ENCODE measurements at places on chromosomes 3 and 15. TPM values are rescaled to one million over a fixed set of nuclear protein-coding genes. Genes with fewer than 3 reads are reported as not detected.

Gene TM6SF1
- total RNA-seq = 1.1 TPM

Gene CLDN11
- 0.29 TPM for total RNA-seq

Gene TM4SF18
- not detected for total RNA-seq

Gene CRABP1
- 0.41 TPM for total RNA-seq

DNA sequence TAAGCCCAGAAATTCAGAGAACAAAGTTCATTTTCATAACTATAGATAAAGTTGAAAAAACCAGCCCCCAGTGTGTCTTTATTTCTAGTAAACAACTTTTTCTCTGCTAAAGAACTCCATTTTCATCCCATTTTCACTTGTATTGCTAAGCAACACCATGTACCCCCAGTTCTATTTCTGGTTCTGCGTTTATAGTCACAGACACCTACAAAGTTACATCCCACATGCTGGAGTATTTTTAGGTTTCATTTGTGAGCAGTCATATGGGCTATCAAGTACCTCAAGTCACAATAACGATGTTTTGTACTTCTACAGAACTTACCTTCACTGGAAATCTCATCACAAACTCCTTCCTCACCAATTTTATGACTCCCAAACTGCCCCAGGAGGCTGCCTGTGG lies 236.5 kb downstream of the RSL24D1 start:
- no peak for DNase-seq

DNA sequence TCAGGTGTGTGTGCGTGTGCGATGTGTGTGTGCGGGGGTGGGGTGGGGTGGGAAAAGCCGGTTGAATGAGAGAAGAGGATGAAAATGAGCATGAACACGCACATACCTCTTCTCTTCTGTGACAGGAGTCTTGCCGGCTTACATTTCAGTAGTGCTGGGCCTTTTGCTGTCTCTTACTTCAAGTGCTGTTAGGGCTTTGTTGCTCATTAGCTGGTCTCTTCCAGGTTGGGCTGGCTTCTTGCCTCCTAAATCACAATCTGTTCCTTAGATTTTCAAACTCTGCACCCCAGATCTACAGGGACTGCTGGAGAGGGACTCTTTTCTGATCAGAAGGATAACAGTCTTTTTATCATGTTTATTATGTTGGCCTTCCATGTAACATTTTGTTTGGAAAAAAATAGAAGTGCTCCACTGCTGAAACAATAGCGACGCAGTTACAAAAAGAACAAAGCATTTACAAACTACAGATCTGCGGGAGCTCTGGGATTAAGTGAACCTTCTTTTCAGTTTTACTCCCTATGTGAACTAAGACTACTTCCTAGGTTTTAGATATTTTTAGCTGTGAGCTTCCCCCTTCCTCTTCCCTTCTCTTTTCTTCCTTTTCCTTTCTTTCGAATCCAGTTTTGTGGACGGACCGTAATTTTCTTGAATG lies 48.5 kb downstream of the USP13 start:
- DNase-seq = no peak

DNA sequence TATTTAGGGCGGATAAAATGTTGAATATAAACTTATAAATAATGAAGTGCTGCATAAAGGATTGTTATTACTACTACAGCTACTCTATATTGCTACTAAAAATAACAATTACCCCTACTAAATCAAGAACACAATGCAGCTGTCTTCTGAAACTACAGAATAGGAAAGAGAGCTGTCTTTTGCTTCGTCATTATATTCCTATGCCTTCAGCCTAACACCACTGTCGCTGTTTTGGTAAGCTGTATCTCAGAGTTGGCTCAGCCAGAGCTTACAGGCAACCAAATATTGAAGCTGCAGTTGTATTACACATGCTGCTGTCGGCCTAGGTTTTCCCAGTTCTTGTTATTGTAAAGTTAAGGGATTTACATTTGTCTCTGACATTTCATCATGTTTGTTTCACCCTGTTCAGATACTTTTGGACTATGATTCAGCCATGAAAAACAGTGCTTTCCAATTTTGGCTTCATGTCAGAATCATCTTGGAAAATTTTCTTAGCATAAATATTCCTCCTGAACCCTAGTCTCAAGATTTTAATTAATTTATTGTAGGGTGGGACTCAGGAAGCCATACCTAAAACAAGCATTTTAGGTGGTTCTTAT lies 31.3 kb upstream of the LPP start:
- no peak for DNase-seq

- DNase-seq = no peak
Measured at GRCh38 chr3:5874931-5875341, 687.4 kb downstream of the EDEM1 start.

GRCh38 chr3:129119365-129120100 lies 2.1 kb downstream of the RAB43 start:
- DNase-seq = no peak

DNA sequence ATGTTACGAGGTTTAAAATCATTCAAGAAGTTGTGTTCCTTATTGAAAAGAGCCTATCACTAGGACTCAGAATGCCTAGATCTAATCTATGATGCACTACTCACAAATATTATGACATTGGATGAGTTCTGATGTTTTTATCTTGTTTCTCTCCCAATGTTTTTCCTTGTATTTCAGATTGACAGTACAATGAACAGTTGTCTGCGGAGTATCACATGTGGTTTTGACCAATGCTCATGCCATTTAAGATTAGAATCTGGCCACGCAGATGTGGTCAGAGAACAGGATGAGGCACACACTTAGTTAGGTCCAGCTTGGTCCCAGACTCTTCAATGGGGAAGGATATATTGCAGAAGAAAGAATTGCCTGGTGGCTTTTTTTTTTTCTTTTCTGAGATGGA lies 25.6 kb upstream of the CCDC50 start:
- no peak for DNase-seq

DNA sequence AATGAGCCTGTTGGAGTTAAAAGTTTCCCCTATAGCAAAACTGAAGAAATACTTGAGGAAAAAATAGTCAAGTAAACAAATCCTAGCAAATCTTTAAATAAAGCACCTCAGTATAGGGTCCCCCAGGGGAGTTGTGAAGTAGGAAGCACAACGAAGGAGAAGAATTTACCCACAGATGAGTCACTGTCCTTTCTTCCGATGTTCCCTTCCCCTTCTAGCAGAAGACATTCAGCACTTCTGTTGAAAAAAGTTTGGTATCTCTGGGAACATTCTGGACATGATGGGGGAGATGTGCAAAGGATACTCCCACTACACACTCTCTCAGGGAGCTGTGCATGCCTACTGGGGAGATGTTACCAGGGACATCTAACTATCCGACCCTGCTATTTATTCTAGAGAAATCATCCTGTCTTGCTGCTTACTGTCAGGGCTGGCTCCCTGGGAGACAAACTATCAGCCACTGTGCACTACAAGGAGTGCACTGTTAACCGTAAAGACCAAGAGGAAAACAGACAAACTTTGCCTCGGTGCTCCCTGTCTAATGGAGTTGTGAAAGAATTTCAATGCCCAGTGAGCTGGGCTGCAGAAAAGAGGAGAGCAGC lies 93.8 kb downstream of the RFTN1 start:
- no peak for DNase-seq

DNA sequence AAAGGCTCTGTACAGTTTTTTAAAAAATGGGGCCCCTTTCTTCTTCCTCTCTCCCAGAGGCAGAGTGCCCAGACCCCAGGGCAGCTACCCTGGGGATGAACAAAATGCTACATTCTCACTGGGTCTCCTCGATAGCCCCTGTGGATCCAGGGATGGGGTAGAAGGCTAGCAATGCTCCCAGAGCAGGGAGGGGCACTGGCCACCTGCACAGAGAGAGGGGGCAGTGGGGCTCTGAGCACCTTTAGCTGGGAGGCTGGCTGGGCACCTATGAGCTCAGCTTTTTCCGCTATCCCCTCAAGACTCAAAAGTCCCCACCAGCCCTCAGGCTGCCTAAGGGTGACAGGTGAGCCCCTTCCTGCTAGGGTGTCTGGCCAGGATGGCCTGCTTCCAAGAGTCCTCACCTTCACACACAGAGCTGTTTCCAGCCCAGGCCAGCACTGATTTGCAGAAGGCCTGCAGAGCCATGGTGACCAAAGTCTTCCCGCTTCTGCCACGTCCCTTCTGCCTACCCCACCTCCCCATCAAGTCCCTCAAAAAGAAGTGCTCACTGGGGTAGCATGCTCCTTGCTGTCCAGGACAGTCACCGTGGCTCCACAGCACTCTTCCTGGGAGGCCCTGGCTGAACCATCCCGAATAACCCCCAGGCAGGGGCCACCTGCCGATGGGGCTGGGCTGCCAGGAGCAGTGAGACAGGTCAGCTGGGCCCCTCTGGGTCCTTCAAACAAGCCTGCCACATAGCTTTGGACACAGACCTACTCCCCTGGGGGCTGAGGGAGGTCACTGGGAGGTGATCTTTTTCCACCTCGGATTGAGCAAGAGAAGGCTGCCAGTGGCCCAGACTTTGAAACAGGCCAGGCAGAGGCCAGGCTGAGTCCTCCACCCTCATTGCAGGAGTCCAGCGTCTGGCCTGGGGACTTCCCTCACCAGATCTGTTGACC lies 20.4 kb downstream of the BMF start:
- DNase-seq = no peak

GRCh38 chr3:165642761-165643420 lies 194.3 kb downstream of the BCHE start:
- DNase-seq = no peak

DNA sequence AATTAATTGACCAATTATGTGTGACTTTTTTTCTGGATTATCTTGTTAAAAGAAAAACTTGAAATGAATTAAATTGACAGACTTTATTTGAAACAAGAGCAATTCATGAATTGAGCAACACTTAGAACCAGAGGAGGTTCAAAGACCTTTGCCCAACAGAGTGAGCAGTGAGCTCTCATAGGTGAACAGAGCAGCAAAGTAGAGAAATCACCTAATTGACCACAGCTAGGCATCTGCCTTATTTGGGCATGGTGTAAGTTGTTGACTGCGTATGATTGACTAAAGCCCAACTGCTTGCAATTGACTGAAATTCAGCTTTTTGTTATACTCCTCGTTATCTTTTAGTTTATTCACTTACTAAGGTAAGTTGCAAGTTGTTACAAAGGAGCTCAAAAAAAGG lies 1216.0 kb upstream of the ALCAM start:
- DNase-seq = no peak

DNA sequence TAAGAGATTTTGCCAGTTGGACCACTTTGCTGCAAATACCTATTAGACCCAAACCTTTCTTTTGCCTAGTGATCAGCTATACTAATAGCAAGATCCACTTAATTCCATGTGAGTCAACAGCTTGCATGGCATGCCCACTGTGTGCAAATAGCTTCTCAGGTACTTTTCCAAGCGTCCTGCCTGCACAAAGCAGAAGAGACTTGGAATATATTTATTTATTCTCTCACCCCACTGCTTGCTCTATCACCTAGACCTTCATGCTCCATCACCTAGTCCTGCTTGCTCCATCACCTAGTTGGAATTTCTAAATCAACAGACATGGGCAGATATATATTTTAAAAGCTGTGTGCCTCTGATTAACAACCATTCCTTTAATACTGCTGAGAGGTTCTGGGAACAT lies 47.6 kb downstream of the MBNL1 start:
- DNase-seq = no peak

- no peak for DNase-seq
Measured at GRCh38 chr3:10338164-10338470, 17.2 kb upstream of the SEC13 start.

Measured in GM12878 (cell line).